Activated naive CD8-positive, alpha-beta T cell treated with anti-CD3 and anti-CD28 coated beads, Interleukin-2, amount 50 U/mL, for 16 hours (primary cell): ENCODE measurements at places on chromosomes 12 and 14.

DNA sequence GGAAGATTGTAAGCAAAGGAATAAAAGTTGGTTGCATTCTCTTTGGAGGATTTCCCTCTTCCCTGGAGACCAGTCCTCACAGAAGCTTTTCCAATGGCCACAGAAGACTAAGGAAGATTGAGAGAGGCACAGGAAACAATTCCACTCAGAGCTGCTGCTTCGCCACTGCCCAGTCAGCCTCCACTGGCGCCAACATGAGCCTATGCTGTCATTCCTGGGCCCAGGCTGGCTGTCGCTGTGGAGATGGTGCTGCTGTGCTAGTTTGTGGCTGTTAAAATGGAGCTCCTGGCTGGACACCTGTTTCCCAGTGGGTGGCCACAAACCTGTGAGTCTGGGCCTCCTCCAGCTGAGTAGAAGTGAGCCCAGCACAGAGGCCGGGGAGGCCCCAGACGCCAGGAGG is 6.6 kb downstream of the P2RX7 start:
- no peak for DNase-seq

- DNase-seq: no peak
These were observed 21.3 kb downstream of the MYBPC1 start for GRCh38 chr12:101616027-101616494.

DNA sequence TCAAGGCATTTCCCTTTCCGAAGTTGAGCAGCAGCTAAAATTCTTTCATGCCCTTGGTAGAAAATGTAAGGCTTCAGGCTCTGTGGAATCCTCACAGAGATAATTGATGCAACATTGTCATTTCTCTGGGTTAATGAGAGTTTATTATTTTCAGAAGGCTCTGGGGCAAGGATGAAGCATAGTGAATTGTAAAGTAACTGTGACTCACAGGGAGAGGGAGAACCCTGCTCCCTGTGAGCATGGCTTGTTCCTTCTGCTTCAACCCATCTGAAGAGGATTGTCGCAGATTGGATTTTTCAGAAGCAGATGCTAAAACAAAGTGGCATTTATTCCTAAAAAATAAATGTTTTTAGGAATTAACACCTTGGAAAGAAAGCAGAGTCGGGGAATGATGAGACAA is 41.2 kb downstream of the APOBEC1 start:
- DNase-seq: no peak

GRCh38 chr12:124730455-124730932 is 133.2 kb downstream of the SCARB1 start:
- no peak for DNase-seq

- DNase-seq: no peak
These were observed 842.8 kb downstream of the VRK1 start for GRCh38 chr14:97640031-97640430.

- no peak for DNase-seq
These were observed 10.6 kb upstream of the PYGL start for GRCh38 chr14:50954811-50955372.

DNA sequence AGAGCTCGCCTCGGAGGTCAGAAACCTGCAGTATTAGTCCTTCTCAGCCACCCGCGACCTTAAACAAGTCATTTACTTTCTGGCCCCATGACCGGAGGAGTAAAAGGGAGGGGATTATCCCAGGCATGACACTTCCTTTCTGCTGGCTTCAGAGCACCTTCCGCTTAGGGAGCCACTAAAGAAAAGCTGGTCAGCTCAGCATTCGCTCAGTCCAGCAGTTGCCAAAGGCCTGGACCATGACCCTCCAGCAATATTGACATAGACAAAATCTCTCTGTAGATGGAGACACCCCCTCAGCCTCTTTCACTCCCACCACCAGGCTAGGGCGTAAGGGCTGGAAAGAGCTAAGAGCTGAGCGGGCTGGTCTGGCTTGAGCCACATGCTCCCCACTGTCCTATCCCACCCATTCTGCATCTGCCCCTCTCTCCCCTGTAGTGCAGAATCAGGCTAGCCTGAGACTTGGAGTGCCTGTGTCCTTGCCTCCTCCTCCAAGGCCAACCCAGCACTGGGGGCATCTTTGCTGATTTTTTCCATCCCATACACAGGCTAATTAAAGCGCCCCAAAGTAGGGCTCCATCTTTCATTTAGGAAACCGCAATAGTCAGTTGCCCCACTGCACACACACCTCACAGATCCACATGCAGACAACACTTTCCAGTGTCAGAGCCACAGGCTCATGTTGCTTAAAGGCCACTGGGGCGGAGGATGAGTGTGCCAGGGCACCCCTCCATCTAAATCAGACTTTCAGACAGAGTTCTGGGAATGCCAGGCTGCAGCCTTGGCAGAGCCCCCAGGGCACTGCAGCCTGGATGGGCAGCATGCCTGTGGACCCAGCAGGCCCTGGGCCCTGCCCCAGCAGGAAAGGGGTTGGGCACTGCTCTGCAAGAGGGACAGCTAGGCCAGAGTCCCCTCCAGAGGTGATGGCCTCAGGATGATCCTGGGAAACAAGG is 4.0 kb upstream of the CPNE6 start:
- no peak for DNase-seq

DNA sequence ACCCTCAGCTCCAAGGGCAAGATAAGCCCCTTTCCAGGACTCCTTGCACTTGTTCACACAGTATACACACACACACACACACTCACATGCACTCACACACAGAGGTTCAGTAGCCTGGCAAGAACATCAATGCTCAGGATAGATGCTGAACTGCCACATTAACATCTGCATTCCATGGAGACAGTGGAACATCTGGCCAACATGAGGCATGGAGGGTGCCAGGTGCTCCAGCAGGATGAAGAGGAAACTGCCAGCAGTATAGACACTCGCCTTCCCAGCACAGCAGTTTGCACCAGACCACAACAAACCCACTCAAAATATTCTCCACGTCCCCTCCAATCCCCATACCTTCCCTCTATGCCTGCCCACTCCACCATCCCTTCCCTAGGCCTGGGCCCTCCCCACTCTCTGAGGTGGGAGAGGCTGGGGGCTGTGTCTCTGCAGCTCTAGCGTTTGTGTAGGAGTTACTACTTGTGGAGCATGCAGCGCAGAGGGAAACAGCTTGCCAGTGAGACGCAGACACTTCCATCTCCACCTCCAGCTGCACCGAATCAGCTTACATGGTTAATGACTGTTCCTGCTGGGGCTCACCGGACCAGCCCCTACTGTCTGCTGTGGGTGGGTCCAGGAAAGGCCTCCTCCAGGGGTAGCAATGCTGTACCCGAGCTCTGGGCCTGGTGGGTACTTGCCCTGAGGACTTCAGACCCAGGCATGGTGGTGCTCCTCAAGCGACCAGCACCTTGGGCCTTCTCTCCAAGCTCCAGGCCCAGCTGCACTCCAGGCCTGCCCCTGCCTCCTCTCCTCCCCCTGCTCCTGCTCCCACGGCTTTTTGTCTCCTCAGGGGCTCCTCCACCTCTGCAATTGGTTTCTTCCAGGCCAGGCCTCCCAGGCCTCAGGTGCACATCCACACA is 18.6 kb upstream of the PLEKHG3 start:
- DNase-seq: no peak

DNA sequence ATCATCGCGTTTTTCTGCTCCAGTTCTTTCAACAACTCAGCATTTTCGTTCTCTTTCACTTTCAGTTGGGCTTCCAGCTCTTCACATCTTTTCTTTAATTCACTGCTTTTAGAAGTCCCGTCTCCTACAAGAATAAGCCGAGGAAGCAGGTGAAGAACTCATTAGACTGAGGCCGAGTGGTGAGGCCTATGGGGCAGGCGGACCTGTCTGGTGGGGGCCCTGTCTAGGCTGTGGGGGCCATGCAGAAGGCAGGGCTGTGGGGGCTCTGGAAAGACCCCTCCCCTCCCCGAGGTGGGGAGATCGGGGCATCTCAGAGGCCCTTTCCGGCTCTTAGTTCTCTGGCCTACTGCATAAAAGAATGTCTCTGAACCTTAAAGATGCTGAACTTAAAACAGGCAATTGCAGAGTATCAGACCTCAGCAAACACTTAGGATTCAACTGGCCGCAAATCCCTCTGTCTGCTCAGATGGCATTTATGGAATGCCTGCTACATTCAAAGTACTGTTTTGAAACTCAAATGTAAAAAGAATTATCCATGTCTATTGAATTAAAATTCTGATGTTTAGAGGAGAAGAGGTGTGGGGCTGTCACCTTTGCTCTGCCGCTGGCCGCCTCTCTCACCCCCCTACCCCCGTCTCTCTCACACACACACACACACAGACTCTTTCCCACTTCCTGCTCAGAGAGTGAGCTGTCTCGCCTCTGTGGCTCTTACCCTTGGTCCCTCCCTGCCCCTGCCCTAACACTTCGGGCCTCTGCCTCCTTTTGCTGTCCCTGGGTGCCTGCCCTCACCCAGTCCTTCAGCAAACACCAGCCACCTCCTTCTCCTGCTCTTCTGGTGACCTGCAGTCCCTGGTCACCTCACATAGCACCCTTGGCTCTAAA is 34.7 kb downstream of the CCDC92 start:
- peak; percentile 8 for DNase-seq

- DNase-seq: no peak
These were observed 183.2 kb upstream of the LRFN5 start for GRCh38 chr14:41423503-41423902.

- DNase-seq: no peak
These were observed 18.0 kb downstream of the SLC7A7 start for GRCh38 chr14:22797017-22797917.

- no peak for DNase-seq
These were observed 5.0 kb downstream of the STRAP start for GRCh38 chr12:15887043-15887817.

DNA sequence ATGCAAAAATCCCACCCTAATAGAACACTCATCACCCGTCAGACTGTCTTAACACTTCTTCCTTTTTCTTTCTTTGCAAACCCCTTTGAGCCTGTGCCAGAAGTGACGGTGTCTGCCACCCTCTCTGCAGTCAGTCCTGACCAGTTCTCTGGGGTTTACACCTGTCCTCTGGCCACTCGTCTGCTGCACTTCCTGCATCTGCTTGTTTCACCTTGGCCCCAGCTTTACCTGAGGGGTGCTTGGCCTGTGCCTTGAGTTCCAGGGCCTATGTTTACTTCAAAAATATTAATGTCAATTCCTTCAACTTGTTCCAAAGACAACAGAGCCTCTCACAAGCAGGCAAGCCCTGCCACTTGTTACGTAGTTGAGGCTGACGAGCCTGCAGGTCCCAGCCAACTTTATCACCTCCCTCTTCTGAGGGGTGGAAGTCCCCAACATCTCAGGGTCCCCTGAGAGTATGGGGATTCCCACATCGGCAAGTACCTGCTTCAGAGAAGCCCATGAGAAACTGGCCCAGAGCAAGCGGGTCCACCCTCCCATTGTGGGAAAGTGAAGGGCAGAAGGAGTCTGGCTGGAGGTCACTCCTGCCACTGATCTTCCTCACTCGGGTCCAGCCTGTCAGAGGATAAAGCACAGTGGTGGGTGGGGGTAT is 205.4 kb downstream of the DAD1 start:
- no peak for DNase-seq

- DNase-seq: no peak
These were observed 179.0 kb upstream of the KRR1 start for GRCh38 chr12:75690296-75690955.

DNA sequence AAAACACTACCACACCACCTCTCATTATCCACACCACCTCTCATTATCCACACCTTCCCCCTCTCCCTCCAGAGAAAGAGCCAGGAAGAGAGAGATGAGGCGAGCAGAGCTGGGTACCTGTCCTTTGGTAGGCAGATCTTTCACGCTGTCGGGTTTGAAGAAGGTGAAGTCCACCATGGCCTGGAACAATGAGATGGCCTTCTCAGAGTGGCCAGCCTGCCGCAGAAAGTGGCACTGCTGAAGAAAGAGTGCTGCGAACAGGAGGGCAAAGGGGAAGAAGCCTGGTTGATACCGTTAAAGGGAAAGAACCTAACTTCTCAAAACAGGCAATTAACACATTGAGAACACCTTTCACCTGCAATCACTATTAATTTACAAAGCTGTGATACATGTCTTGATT is 30.6 kb downstream of the NRDE2 start:
- no peak for DNase-seq
